CD4-positive, alpha-beta T cell treated with Interferon alpha-2 for 1 hour (primary cell): ENCODE measurements at places on chromosomes 2 and 18.

DNA sequence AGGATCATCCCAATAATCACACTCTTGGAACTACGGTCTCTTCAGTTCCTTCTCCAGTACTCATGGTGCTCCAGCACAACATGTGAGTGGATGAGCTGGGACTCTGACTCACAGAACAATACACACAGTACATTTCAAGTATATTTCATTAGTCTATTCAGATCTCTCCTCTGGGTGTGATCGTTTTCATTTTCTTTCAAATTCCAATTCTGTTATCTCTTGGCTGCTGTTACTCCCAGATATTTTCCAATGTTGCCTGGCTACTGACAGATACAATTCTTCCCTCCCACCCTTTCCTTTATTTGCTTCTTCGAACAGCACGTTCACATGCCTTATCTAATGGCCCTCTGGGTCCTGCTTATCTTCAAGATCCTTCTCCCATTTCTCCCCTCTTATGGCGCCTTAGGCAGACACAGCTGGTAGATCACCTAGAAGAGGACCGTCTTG is 216.0 kb downstream of the ACKR3 start:
- no peak for DNase-seq

DNA sequence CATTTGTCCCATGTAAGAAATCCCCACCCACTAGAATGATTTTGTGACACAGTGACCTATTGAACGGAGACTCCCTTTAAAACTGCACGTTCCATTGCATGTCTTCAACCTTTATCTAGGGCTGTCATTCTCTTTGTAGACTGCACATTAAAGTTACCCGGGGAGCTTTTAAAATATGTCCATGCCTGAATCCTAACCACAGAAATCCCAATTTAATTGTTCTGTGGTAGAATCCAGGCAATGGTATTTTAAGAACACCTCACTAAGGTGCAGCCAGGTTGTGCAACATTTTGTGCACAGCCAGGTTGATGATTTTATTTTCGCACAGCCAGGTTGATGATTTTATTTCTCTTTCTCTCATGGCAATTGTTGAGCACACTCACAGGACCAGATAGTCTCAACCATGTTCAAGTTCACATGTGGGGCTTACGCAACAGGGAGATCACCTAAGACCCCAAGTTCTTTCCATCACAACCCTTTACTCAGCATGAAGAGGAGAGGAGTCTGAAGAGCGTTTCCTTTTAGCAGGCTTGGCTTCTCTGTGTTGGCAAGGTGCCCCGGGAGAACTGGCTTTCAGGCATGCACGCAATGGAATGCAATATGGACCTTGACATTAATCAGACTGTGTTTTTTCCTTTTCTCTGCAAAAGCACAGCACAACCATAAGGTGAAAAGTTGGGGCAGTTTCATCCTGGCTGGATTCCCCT is 467.3 kb upstream of the ETAA1 start:
- DNase-seq: no peak

DNA sequence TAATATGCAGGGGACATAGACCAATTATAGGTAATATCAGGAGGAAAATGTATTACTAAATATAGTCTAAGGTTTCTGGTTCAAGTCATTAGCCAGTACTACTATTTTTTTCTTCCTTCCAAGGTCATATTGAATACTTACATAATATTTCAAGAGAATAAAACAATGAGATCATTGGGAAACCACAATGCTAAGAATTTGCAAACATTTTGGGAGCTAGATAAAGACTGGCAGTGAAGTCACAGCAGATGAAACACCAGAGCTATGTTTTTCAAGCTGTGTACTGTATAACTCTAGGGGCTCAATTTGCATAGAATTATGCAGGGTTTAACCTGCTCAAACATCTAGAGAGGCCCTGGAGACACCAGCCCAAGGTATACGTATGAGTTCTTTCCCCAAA is 80.5 kb upstream of the KCNH7 start:
- no peak for DNase-seq

- no peak for DNase-seq
These were observed 20.9 kb upstream of the HK2 start for GRCh38 chr2:74812787-74813590.

GRCh38 chr2:215830304-215830703 is 183.0 kb downstream of the MREG start:
- no peak for DNase-seq

- no peak for DNase-seq
These were observed 58.6 kb downstream of the RELCH start for GRCh38 chr18:62245699-62246098.

DNA sequence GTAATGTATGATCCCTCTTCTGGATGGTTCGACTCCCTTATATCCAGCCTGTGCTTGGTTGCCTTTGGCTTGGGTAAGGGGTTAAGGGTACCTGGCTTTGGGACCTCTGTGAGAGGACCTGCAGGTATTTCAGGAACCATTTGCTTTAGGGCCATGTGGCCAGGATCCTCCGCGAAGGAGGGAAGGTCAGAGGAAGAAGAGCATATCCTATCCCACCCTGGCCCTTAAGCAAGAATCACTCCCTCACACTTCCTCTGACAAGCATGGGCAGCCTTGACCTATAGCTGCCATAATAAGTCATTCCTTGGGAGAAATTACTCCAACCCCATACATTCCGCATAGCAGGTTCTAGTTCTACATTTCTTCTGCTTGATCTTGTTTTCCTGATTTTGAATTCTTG is 59.1 kb upstream of the TXNDC2 start:
- no peak for DNase-seq

- DNase-seq: no peak
These were observed 81.6 kb downstream of the CDK15 start for GRCh38 chr2:201887773-201888425.

GRCh38 chr18:12883684-12884405 is at the start of gene PTPN2:
PTPN2 (minus strand) TSS chr18:12884237; CDS start chr18:12884141, 96 bp downstream.
- peak; percentile 95 for DNase-seq

DNA sequence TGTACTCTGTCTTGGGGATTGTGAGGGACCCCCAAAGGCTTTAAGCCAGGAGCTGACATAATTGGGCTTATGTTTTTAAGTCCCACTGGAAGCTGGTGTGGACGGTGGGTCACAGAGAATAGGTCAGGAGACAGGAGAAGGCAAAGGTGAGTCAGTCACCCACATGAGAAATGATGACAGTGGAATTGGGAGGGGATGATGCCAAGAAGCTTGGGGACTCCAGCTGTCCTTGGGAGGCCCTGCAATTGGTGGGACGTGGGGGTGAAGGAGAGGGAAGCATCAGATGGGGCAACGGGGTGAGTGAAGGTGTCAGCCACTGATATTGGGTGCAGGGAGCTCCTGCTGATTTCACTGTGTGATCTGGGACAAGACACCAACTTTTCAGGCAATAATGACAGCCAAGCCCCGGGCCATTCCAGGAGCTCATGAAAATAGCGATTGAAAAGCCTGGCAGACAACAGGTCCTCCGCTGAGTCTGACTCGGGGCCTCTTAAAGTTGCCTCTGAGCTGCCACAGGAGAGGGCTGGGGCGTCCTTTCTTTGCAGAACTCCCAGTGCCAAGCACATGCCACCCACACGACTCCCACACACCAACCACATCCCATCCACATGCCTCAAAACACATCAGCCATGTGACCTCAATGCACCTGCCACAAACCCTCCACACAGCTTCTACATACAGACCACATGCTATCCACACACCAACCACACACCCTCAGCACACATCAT is 13.4 kb downstream of the TNS1 start:
- no peak for DNase-seq

DNA sequence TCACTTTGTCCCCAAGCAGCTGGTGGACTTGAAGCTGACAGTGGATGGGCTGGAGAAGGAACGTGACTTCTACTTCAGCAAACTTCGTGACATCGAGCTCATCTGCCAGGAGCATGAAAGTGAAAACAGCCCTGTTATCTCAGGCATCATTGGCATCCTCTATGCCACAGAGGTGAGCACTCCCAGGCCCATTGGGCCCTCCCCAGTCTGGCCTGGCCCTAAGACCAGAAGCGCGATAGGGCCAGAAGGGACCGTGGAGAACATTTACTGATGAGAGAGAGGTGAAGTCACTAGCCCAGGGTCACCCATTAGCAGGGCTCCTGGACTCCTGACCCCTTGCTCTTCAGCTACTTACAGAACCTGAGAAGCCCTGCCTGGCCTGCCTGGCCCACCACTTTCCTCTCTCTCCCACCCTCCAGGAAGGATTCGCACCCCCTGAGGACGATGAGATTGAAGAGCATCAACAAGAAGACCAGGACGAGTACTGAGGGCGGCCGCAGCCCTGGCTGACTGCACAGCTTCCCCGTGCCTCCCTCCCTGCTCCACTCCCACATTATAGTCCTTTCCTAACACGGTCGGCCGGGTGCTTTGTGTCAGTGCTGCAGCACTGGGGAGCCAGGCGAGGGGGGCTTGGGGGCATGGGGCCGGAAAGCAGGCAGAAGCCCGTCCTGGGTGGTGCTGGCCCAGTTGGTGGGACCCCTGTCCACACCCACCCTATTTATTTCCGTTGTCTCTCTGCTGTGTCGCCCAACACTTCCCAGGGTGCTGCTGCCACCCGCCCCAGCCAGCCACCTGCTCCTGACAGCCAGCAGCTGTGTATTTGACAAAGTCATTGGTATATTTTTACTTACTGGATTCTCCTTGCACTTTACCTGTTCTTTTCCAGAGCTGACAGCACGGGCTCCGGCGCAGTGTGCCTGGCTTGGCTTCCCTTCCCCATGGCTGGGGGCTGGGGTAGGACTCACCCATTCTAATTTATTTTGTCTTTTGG is 6.6 kb upstream of the TMEM214 start:
- no peak for DNase-seq

DNA sequence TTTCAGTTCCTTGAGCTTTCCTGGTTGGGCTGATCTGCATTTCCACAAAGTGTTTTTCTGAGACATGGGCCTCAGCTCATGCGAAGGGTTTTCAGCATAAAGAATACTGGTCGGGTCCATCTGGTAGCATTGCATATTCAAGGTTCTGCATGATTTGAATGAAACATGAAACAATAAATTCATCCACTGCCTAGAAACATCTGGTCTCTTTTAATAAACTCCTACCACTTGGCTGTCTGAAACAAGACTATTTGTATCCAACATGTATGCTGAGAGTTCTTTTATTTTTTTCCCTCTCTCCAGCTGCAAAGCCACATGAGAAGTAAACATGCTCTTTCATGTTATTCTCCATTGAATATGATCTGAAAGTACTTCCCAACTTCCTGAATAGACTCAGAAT is 314.9 kb upstream of the SOX11 start:
- no peak for DNase-seq

DNA sequence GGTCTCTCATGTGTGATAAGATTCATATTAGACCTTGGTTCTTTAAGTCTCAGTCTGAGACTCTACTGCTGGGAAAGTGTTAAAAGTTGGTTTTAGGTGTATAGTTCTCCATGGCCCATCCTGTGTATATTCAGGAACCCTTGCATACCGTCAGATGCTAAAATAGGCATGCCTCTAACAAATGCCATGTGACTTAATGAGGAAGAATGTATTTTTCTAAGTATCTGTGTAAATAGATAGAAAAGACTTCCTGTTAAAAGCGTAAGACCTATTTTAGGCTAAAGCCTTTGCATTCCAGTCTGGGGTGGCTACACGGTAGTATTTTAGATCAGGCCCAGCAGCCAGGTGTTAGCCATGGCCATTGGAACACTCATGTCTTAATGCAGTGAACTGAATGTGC is 73.3 kb downstream of the RHBDD1 start:
- DNase-seq: no peak

- DNase-seq: no peak
These were observed 28.7 kb upstream of the KLF11 start for GRCh38 chr2:10014418-10015190.

- DNase-seq: no peak
These were observed 95.4 kb downstream of the HNMT start for GRCh38 chr2:138059487-138060300.

DNA sequence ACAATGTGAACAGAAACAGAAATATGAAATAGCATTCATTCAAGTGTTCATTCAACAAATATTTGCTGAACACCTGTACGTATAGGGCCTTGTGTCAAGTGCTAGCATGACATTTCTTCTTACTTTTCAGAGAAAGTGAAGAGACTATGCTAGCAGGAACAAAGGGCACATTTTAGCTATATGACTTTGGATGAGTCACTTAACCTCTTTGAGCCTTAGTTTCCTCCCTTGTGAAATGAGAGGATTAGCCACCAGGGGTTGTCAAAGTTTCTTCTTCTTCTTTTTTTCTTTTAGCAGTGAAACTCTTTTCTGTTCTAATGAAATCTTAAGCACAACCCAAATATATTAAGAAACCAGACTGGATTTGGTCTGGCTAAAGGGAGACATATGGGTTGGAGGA is 53.1 kb downstream of the FIGN start:
- no peak for DNase-seq

- no peak for DNase-seq
These were observed 204.6 kb downstream of the MGAT5 start for GRCh38 chr2:134458473-134458853.

DNA sequence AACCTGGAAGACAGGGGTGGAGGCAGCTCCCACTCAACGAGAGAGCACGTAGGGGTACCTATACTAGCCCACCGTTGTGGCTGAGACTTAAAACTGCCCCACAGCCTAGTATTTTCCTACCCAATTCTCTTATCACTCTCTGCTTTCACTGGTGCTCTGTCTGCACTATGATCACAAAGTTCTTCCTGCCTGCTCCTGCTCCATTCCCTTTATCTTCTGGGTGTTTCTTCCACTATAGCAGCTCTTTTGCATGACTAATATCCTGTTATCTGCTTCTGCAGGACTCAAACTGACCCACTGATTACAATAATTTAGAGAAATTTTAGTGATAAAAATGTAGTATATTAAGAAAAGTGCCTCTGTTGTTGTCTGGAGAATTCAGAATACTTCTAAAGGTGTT is 184.8 kb downstream of the LRP1B start:
- no peak for DNase-seq

GRCh38 chr2:28869494-28870145 is 489 bp downstream of the TRMT61B start:
- DNase-seq: no peak

GRCh38 chr2:196566961-196567666 is 72.4 kb upstream of the CCDC150 start:
- DNase-seq: no peak

GRCh38 chr2:97747285-97747684 is 33.9 kb downstream of the ZAP70 start:
- no peak for DNase-seq

DNA sequence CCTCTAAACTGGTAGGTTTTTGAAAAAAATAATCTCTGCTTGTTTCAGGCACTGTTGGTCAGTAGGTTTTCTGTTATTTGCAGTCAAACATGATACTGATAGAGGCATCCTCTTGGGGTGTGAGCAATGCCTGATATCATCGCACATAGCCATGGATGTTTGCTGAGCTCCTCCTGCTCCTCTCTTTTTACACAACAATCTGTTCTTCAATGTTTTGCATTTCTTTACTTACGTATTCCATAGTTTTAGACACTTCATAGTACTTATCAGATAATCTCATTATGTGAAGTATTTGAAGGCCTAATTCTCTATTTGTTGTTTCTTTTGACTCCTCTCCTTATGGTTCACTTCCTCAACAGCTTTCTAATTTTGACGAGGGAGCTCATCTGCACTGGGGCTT is 23.0 kb upstream of the HS6ST1 start:
- no peak for DNase-seq
